ENCODE measurements at places on chromosomes 4 and X.

- no peak for DNase-seq
Measured at GRCh38 chr4:53591372-53591892, at the start of gene LNX1. LNX1 (minus strand) TSS chr4:53591486; CDS start chr4:53574002, 17,484 bp downstream.

- no peak for DNase-seq
Measured at GRCh38 chr4:53997898-53998297, 66.5 kb downstream of the CHIC2 start.

GRCh38 chr4:130985371-130985770, 1889.4 kb downstream of the C4orf33 start:
- DNase-seq, result no peak

DNA sequence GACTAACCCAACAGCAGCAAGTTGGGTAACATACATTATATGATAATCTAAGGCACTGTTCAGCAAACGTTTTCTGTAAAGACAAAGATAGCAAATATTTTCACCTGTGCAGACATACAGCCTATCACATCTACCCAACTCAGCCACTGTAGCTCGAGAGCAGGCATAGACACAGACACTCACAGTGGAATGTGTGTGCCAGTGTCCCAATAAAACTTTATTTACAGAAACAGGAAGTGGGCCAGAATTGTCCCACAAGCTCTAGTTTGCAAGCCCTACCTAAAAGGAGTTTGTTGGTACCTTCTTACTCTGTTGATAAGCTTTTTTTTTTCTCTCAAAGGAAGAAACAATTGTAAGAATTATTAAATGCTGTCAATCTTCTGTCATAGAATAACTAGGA, 11.9 kb upstream of the FAM9A start:
- no peak for DNase-seq

DNA sequence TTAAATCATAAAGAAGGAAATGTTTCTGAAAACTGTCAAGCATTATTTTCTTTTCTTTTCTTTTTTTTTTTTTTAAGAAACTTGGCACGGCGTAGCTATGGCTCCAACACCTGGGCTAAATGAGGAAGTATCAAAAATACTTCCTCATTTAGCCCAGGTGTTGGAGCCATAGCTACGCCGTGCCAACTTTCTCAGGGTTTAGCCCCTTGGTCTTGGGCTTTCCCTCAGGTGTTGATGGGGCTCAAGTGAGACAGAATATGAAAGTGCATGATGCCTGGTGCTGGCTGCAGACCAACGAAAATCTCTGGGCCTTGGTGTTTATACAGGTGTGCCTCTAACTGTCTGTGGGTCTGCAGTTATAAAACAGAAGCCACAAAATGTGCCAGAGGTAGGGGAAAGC, 132.7 kb downstream of the ARHGAP24 start:
- no peak for DNase-seq

DNA sequence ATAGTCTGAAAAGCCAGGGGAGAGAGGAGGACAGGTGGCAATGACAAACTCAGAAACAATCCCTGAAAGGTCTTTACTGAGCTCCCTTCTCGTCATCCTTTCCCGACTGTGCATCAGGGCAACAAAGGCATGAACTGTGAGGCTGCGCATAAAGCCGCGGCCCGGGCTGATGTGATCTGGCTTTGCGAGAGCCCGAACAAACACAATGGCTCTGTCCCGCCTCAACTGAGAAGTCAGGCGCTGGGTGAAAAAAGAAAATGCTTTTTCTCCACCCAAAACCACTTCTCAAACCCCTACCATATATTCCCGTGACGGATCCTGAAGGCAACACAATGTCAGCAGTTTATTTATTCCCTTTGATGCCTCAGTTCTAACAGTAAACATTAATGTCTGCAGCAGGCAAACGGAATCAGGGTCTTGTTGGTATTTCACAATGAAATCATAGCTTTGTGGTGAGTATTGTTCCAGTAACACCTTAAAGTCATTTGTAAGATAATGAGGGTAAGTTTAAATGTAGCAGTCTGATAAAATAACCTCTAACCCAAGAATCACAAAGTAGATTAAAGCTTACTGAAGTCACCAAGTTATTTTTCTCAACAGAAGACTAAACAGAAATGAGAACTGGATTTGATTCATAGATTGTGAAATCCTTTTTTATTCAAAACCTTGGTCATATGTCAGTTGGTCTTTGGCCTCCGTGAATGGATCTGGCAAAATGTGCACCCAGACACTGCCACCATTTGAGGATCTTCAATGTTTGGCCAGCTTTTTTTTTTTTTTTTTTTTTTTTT, 67.4 kb downstream of the APBB2 start:
- DNase-seq, result no peak

DNA sequence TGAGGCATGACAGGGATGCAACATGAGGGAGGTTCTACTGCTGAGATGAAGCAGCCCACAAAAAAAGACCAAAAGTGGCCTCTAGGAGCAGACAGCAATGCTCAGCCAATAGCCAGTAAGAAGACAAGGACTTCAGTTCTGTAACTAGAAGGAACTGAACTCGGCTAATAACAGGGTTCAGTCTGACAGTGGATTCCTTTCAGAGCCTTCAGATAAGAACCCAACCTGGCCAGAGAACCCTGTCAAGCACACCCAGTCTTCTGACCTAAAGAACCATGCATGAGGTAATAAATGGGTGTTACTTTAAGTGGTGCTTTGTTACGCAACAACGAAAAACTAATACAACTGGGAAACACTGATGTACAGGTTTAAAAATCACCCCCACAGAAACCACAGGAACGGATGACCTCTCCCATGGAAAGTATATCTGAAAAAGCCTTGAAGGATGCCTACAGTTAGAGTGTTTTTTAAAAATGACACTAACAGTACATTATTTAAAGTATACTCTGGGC, 94.6 kb downstream of the PAPSS1 start:
- no peak for DNase-seq

DNA sequence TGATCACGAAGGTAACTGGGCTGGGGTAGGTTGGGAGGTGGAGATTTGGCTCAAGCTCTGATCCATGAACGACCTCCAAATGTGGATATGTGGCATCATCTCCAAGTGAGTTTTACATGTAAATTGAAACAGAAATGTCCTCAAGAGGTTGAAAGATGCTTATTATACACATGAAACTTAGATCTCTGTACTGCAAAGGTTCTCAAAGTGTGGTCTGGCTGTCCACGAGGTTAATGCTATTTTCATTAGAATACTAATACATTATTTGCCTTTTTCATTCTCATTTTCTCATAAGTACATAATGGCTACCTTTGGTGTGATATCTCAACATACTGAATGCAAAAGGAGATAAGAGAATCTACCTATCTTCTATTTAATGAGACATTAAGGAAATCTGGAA, 198.2 kb downstream of the RASL11B start:
- DNase-seq, result no peak

DNA sequence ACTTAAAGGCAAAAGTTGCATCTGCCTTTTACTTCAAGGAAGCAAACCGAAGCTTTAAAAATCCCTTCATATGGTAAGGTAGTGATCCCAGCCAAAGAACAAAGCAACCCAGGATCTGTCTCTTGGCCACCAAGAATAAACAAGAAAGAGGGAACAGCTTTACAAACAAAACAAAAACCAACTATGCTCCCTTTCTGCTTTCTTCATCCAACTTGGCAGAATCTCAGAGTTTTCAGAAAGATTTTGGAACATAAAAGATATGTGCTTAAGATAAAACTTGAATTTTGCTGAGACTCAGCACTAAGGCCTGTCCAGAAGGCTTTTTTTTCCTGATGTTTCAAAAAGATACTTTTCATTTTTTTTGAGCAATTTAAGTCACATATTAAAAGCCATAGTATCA, 94.0 kb downstream of the COL4A6 start:
- DNase-seq, result no peak

DNA sequence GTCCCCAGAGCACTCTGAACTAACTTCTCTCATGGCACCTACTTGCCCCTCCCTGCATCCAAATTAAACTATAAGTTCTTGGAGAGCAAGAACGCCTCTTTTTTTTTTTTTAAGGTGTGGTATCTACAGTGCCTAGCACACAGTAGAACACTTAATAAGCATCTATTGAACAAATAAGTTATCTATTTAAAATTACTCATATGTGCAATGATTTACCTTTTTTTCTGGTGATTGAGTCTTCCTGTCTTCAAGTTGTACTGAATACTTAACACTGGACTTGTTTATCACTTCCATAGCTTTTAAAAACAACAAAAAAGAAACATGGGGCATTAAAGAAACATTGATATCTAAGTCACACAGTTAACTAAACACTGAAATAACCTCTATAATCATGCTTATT, 29.1 kb downstream of the HAUS3 start:
- no peak for DNase-seq

DNA sequence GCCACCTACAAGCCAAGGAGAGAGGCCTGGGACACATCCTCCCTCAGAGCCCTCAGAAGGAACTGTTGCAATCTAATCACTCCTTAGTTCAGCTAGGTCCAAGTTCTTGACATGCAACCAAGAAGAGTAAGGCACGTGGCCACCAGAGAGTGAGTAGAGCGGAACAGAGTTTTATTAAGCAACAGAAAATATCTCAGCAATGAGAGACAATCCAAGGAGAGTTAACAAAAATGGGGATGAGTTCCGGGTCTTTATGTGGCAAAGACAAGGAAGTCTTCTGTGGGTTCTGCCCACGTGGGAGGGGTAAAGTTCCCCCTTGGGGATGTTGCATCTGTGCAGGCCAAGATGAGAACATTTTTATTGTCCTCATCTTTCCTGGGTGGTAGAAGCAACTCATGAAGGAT, 38.5 kb upstream of the PROM1 start:
- no peak for DNase-seq

- no peak for DNase-seq
Measured at GRCh38 chr4:137495578-137495977, 36.7 kb downstream of the PCDH18 start.

- no peak for DNase-seq
Measured at GRCh38 chr4:67019686-67020437, 525.4 kb downstream of the CENPC start.

DNA sequence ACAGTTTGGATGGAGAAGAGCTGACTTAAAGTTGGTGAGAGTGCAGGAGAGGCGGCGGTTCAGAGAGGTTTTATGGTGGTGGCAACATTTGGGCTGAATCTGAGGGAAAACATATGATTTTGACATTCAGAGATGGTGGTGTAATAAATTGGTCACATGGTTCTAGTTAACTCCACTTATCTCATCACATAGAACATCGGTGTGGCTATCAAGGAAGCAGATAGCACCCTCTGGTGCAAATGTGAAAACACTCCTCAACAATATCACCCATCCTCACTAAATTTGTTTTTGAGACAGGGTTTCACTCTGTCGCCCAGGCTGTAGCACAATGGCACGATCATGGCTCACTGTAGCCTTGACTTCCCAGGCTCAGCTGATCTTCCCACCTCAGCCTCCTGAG, 28.8 kb downstream of the SUPT20HL2 start:
- DNase-seq, result no peak

DNA sequence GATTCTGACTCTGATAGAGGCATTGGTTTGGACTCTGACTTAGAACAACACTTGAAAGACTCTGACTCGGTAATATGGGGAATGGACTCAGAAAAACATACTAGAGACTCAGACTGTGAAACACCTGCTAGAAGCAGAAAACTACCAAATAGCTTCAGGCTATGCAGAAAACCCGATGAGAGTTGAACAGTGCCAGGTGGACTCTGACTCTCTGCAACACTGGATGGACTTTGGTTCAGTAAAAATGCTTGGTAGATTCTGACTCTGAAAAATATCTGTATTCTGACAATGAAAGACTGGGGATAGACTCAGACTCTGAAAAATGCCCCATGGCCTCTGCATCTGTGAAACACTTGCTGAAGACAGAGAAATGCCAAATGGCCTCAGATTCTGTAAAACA, 215.1 kb upstream of the HDX start:
- no peak for DNase-seq

- DNase-seq, result no peak
Measured at GRCh38 chr4:963276-964225, 9.8 kb downstream of the DGKQ start.

DNA sequence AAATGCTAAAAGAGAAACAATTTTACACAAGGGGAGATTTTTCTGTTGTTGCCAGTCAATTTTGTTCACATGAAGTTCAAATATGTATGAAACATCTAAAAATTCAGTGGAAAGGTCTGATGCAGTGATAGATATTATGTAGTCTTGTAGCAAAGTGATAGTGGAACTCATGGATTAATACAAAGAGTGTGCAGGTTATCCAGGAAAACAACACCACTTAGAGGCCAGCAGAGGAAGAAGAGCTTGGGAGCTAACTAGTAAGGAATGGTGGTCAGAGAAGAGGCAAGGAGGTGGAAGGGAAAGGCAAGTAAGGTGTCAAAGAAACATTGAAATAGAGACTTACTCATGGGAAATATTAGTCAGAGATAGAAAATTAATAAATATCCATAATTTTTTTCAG, 395.6 kb downstream of the MAPK10 start:
- no peak for DNase-seq

- no peak for DNase-seq
Measured at GRCh38 chr4:94519925-94520789, 68.4 kb downstream of the PDLIM5 start.

GRCh38 chrX:15564981-15565579, 35.7 kb downstream of the ACE2 start:
- DNase-seq, result no peak

GRCh38 chr4:185464183-185464582, 7.3 kb downstream of the CCDC110 start:
- no peak for DNase-seq

DNA sequence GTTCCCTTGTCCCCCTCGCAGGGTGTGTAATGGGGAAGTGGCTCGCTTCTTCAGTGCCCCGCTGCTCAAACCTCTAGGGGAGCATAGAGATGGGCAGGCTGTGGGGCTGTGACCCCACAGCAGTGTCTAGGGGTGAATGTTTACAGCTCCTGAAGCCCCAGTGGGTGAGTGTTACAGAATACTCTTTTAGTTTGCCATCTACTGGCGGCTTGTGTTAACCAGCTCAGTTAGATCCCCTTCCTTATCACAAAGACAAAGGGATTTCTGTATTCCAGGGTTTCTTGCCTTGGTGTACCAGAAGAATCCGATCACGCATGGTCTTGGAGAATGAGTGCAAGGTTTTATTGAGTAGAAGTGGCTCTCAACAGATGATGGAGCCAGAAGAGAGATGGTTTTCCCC, 108.1 kb upstream of the IQCM start:
- no peak for DNase-seq

DNA sequence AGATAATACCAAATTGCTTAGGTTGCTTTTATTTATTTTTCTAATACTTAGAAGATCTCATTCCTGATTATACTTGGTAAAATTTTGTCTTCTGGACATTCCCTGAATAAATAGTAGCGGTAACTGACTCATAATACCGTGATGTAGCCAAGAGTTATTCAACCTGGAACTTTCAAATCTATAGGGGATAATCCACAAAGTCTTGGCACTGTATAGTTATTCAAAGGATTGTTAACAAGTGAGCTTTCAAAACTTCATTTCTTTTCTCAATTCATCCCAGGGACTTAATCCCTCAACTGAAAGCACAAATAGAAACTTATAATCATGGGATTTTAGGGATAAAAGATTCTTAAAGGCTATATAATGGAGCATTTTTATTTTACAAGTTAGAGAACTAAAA, 1383.3 kb downstream of the FAM133A start:
- DNase-seq, result no peak

- no peak for DNase-seq
Measured at GRCh38 chr4:142211444-142211843, 575.1 kb downstream of the IL15 start.

Measured in activated gamma-delta T cell treated with anti-CD3 and anti-CD28 coated beads, Interleukin-2, amount 50 U/mL, for 16 hours (primary cell).